ENCODE measurements at places on chromosomes 2 and 18.

GRCh38 chr2:174059884-174060244 lies 94.7 kb upstream of the SP3 start:
- no peak for DNase-seq

- no peak for DNase-seq
Observed at GRCh38 chr18:41992703-41993102, 37.7 kb downstream of the PIK3C3 start.

GRCh38 chr18:13620818-13621445 lies 105.4 kb downstream of the FAM210A start:
- DNase-seq: no peak

- no peak for DNase-seq
Observed at GRCh38 chr2:108266218-108266617, 22.5 kb upstream of the SULT1C2 start.

All from GM04503 (cell line).